Stimulated activated naive CD8-positive, alpha-beta T cell treated with anti-CD3 and anti-CD28 coated beads, Interleukin-15, amount 100 ng/mL, for 72 hours (primary cell): ENCODE measurements at places on chromosomes 5 and 9.

- no peak for DNase-seq
Observed at GRCh38 chr5:41809128-41809527, 61.1 kb downstream of the OXCT1 start.

DNA sequence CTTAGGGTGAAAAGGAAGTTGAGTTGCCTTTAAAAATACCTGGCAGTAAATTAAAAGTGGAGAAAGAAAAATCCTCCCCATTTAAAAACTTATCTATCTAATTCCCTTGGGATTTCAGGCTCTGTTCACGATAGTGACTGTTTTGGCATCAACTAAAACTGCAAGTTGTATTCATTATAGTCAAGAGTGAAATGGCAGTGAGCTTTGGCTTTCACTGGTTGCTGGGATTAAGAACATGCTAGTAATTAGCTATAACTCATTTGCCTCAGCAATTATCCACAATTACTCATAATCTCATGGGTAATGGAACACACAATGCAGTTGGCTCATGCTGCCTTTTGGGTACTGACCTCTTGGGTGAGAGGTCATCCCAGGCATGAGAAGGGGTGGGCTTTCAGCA, 250.1 kb downstream of the GAS1 start:
- no peak for DNase-seq

GRCh38 chr5:177409043-177409801, at the start of gene F12:
Gene F12, minus strand, starts transcription at chr5:177409564. Its CDS starts 37 bp downstream, at chr5:177409527.
- DNase-seq, result no peak

- DNase-seq, result no peak
Observed at GRCh38 chr9:96605328-96605727, 14.3 kb downstream of the CDC14B start.

GRCh38 chr5:75156585-75156984, 80.1 kb downstream of the ANKRD31 start:
- no peak for DNase-seq

DNA sequence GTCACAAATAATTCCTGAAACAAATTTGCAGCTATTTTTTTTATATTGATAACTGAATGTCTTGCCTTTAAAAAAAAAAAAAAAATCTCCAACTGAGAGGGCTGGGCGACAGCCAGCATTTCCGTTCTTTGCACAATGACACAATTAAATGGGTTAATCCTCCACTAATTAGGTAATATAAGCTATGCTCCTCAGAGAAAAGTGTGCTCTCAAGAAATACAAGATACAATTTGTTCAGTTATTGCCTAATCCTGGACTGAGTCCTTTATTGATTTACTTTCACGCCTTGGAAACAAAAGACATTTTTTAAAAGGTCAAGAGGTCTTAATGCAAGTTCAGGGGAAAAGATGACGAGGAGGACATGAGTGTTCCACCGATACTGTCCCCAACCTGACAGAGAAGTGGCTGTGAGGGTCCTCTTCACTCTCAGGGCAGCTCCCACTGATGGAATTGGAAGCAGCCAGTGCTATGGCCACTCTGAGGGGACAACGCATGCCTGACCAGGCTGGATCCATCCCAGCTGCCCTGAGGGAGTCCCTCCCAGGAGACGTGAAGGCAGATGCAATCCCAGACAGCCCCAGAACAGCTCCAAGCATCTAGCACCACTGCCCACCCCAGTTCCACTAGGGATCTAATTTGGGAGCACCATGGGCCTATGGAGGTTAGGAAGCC, 220.7 kb downstream of the GNA14 start:
- DNase-seq, result no peak

GRCh38 chr9:35795695-35796094, 4.3 kb downstream of the NPR2 start:
- DNase-seq, result no peak

- no peak for DNase-seq
Observed at GRCh38 chr9:1051210-1051583, 1.0 kb downstream of the DMRT2 start.

- DNase-seq, result peak; percentile 2
Observed at GRCh38 chr5:64165500-64166200, at the start of gene RNF180. Gene RNF180, plus strand, starts transcription at chr5:64165843. Its CDS starts 34,965 bp downstream, at chr5:64200808.

GRCh38 chr9:115637661-115638060, 515.9 kb upstream of the PAPPA start:
- no peak for DNase-seq

- no peak for DNase-seq
Observed at GRCh38 chr9:128913048-128913900, 7.5 kb upstream of the PHYHD1 start.

- no peak for DNase-seq
Observed at GRCh38 chr9:71683598-71684235, 84.6 kb downstream of the CEMIP2 start.

- no peak for DNase-seq
Observed at GRCh38 chr5:52909192-52909591, 80.0 kb upstream of the ITGA2 start.

DNA sequence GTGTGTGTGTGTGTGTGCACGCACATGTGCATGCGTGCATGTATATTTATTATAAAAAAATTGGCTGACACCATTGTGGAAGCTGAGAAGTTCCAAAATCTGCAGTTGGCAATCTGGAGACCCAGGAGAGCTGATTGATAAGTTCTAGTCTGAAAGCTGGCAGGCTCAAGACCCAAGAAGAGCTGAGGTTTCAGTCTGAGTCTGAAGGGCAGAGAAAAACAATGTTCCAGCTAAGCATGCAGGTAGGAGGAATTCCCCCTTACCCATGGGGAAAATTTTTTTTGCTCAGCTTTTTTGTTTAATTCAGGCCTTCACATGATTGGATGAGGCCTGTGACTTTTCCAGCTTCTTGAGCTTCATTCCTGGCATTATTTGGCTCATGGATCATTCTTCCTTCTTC, 31.2 kb upstream of the ACTBL2 start:
- no peak for DNase-seq

GRCh38 chr5:57002959-57003485, 51.1 kb upstream of the MIER3 start:
- DNase-seq, result no peak

DNA sequence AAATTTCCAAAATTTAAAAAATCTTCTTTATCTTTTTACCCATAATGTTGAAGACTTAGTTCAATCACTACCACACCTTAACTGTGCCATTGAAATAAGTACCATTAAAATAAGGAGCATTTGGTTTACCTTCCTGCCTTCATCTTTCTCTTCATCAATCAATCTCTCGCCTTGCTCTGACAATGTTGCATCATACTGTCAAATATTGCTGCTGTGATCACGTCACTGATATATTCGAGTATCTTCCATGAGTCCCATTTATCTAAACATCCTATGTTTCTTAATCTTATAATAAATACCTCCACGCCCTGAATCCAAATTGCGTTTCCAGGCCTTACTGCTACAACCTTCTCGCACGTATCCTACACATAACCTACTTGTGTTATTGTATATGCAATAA, 155.2 kb upstream of the ACOT12 start:
- DNase-seq, result no peak

GRCh38 chr5:83632874-83633273, 87.8 kb downstream of the HAPLN1 start:
- no peak for DNase-seq

- no peak for DNase-seq
Observed at GRCh38 chr9:79807971-79808370, 236.2 kb downstream of the TLE4 start.

DNA sequence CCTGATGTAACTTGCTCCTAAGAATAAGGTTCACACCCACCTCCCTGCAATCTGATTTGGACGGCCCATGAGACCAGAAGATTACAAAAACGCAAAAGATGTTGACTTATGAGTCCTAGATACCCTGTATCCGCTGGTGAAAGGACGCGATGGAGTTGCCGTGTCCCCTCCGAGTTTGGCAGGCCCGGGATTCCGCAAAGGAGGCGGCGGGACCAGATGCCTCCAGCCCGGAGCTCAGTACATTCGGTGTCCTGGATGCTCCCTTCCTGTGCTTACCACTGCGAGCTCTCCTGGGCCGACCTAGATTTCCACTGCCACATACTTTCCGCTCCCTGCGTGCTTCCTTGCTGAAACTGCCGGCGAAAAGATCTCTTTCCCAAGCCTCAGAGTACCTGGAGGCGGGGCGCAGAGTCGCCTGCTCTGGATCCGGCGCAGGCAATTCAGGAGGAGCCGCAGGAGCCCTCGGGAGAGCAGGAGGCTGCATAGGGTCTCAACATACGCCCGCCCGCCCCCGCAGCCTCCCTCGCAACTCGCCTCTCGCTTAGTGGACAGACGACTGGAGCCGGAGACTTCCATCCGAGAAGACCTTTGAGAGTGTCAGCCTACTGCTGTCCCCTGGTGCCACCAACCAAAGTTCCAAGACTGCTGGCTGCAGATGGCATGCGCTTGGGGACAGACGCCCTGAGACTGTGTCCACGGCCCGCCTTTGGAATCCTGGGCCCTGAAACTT, 39.8 kb downstream of the ANXA2R start:
- no peak for DNase-seq

GRCh38 chr9:100465761-100466160, 7.2 kb upstream of the TMEFF1 start:
- no peak for DNase-seq

DNA sequence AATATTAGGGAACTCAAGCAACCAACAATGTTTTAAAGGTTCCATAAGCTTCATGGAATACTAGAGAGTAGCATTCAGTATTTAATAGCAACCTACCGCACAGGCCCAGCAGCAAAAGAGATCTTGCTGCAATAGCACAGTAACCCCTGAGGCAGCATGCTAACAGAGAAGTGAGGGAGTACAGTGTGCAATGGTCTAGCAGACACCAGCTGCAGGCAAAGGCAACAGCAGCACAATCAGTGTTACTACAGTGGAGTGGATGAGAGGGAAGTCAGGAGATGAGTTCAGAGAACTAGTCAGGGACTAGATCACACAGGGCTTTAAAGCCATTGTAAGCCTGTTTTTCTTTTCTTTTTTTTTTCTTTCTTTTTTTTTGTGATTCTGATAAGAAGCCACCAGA, 2.8 kb downstream of the TICAM2 start:
- DNase-seq, result no peak

DNA sequence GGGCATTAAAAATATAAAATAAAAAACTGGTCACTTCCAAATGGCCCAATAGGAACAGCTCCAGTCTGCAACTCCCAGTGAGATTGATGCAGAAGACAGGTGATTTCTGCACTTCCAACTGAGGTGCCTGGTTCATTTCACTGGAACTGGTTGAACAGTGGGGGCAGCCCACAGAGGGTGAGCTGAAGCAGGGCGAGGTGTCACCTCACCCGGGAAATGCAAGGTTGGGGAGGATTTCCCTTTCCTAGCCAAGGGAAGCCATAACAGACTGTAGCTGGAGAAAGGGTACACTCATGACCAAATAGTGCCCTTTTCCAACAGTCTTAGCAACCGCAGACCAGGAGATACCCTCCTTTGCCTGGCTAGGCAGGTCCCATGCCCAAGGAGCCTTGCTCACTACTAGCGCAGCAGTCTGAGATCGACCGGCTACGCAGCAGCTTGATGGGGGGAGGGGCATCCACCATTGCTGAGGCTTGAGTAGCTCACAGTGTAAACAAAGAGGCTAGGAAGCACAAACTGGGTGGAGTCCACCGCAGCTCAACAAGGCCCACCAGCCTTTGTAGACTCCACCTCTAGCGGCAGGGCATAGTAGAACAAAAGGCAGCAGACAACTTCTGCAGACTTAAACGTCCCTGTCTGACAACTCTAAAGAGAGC, 12.7 kb downstream of the RLN1 start:
- peak; percentile 32 for DNase-seq

GRCh38 chr9:123053711-123054110, 20.2 kb downstream of the GPR21 start:
- DNase-seq, result no peak

DNA sequence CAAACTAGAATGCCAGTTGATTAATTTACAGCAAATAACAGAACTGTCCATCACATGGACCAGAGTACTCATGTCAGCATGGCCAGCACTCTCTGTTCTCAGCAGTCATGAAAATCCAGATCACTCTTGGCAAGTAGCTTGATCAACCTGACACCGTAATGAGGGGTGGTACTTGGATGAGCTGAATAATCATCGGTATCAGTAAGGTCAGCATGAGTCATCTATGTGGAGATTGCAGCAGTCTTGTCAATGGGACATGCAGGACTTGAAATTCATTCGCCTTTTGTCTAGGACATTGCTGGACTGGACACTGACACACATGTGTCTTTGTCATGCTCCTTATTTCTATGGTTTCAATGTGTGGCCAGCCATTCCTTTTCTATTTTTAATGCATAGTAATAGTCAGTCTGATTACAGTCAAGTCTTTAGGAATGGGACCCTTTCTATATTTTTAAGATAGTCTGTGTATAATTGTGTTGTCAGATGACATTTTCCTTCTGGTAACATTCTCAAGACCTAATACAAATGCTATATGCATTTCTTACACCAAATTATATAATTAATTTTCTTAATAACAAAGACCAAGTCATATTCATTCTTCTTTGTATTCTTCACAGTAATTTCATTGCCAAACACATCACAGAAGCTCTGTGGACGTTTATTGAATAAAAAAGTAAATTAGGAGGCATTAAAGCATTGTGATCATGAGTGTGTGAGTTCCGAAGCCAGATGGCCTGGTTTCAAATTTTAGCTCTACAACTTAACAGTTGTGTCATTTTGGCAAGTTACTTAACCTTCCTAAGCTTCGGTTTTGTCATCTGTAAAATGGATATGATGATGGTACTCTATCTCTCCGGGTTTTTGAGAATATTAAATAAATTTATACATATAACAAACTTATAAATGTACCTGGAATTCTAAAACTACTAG, 57.4 kb downstream of the ADAMTSL1 start:
- DNase-seq, result no peak

DNA sequence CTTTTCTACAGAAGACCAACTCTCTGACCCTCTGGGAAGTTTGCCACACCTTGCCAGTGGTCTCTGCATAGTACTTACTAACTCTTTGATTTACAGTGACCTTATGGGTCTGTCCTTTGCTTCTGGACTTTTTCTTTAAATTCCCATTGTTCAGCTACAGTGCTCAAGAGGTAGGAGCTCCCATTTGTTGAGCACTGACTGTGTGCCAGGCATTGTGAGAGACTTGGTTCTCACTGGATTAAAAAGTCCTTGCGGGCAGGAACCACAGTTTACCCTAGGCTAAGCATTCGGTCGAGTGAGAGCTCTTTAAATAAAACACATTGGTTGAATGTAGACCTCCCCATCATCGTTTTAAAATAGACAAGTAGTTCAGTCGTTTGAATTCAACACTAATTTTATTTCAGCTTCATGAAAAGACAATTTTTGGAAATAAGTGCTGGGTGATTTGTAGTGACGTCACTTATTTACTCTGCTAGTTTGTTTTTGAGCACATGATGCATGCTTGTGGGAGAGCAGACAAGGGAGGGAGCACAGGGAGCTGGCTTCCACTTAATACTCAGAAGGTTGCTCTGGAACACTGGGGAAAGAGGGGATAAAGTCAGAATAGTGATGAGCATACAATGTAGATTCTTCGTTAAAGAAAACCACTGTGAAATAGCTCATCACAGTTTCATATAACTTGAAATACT, 27.1 kb downstream of the RASGRF2 start:
- DNase-seq, result no peak

DNA sequence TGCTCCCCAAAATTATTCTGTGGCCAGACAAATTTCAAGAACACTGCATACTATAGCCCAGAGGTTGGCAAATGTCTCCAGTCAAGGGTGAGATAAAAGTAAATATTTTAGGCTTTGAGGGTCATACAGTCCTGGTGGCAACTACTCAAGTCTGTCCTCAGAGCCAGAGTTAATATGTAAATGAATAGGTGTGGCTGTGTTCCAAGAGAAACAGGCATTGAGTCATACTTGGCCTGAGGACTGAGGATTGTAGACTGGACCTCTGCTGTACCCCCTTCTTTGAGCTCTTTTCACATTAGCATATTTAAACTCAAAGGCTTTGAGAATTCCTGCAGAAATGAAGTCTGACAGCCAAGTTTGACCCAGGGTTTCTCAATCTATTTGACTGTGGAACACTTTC, 129.2 kb upstream of the PTCH1 start:
- DNase-seq, result no peak

- DNase-seq, result no peak
Observed at GRCh38 chr5:91331705-91332104, 51.4 kb downstream of the ARRDC3 start.
